ENCODE measurements at places on chromosomes 13 and 19.

DNA sequence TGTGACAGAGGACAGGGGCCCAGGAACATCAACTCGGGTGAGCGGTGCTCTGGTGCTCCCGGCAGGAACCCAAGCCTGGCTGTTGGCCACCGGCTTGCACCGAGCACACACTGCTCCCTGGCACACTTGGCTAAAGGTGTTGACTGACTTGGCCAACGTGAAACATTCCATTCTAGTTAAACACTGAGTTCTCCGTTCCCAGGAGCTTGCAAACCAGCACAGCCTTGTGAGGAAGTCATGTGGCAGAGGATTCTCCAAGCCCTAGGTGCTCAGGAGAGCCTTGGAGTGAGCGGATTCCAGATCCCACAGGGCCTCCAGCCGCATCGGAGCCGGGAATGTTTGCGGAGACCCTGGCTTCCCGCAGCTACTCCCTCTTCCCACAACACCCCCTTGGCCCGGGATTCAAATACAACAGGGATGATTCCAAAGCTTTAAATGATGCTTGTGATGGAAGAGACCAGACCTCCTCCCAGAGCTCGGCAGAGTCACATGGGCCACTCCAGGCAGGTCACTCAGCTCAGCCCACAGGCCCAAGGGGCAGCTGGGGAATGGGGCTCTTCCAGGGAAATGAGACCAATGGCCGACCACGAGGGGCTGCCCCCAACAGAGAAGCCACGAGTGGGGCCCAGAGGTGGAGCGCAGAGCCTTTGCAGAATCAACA, 2.9 kb downstream of the C13orf46 start:
- DNase-seq, result no peak

DNA sequence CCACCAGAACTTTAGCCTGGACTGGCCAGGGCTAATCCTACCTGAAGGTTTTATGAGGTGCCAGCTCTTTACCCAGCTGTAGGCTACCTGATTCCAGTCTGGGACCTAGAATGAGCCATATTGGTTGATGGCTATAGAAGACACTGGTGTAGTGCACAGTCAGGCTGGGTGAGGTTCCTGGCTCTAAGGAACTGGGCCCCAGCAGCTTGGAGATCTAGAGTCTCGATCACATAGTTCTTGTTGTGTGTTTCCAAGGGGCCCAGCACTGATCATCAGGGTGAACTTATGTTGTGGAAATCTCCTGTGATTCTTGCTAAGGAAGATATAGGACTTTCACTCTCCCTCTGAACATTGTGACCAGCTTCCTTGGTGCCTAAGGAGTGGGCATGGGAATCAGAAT, 236.3 kb downstream of the ZNF536 start:
- no peak for DNase-seq

GRCh38 chr13:97366172-97366688, 67.7 kb upstream of the RAP2A start:
- DNase-seq, result no peak

- no peak for DNase-seq
These were observed 15.1 kb upstream of the DPP9 start for GRCh38 chr19:4738734-4739133.
